GM06990 (cell line): ENCODE measurements at places on chromosomes 7 and 10.

- DNase-seq: no peak
Observed at GRCh38 chr10:96896884-96897589, 64.9 kb downstream of the LCOR start.

DNA sequence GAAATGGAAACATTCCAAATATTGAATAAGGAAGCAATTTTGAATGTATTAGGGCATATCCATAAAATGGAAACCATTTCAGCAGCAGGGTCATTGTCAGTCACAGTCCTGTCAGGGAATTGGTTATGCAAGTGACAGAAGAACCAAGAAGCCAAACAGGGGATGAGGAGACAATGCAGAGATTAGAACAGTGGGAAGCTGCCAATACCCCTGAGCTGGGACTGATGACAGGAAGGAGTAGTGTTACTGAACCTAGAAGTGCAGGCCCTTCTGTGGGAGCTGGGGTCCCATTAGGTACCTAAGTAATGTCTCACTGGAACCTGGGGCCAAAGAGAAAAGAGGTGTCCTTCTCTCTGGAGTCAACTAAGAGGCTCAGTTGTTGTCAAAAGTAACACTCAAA lies 37.6 kb upstream of the NPSR1 start:
- DNase-seq: no peak

GRCh38 chr10:79132681-79133381 lies 64.1 kb downstream of the ZMIZ1 start:
- no peak for DNase-seq

DNA sequence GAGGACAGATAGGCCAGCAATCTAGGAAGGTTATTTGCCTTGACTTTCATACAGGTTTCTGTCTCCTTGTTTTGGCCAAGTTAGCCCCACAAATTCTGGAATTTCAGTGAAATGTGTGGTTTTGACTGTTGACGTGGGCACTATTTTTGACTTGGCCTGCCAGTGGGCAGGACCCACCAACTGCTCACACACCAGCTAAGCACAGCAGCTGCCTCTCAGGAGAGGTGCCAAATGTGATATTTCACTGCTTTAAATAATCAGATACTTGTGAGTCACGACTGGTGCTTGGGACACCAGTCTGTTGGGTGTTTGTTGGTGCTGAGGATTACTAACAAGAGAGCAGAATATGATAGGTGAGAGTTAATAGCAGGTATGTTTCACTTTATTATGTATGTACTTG lies 409.7 kb upstream of the MTPN start:
- DNase-seq: no peak

DNA sequence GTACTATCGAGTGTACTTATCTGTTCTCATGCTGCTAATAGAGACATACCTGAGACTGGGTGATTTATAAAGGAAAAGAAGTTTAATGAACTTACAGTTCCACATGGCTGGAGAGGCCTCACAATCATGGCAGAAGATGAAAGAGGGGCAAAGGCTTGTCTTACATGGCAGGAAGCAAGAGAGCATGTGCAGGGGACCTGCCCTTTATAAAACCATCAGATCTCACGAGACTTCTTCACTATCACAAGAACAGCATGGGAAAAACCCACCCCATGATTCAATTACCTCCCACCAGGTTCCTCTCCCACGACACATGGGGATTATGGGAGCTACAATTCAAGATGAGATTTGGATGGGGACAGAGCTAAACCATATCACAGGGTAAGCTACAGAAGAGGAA lies 4.5 kb downstream of the NDUFA5 start:
- no peak for DNase-seq

- no peak for DNase-seq
Observed at GRCh38 chr7:30705596-30705995, 23.3 kb upstream of the CRHR2 start.

- DNase-seq: no peak
Observed at GRCh38 chr10:71740069-71740653, 20.6 kb upstream of the C10orf105 start.

- no peak for DNase-seq
Observed at GRCh38 chr7:82616059-82616728, 172.6 kb upstream of the CACNA2D1 start.

- no peak for DNase-seq
Observed at GRCh38 chr7:151134743-151135524, 32.6 kb downstream of the GBX1 start.

DNA sequence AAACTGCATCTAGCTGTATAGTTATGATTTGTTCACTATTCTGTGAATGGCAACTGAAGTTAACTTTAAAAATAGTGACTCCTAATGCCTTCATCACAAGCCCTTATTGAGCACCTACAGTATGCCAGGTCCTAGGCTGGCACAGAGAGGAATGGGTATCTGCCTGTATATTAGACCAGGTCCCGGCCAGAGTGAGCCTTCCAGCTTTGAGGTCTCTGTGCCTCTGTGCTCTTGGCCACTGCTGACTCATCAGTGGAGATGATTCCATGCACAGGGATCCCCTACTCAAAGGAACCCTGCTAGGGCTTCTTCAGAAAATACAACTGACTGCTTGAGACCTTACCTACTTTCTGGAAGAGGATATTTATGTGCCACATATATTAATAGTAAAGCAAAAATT lies 118.4 kb downstream of the GFRA1 start:
- DNase-seq: no peak
